Activated T-helper 1 cell treated with anti-CD3 and anti-CD28 coated beads, Interleukin-2, amount 50 U/mL, for 16 hours (primary cell): ENCODE measurements at places on chromosomes 3 and 15.

- DNase-seq = no peak
Observed at GRCh38 chr3:78338405-78338804, 1298.5 kb downstream of the ROBO2 start.

DNA sequence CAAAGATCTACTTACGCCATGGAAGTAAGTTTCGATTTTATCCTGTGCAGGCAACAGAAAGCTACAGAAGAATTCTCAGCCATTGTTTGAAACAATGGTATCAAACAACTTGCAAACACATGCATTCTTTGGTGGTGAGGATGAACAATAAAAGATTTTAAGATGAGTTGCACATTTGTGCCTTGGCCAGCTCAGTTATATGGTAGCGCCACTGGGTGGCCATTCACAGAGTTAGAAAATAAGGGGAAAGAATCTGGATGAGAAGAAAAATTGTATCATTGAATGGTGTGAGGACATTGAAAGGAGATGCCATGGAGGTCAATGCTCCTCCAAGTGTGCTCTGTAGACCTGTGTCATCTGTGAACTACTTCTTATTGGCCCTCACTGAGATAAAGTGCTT, 11.6 kb downstream of the CADPS start:
- no peak for DNase-seq

GRCh38 chr15:74178326-74179100, 5.0 kb downstream of the ISLR start:
- no peak for DNase-seq

- DNase-seq = no peak
Observed at GRCh38 chr3:115898656-115899410, 275.5 kb downstream of the GAP43 start.

- no peak for DNase-seq
Observed at GRCh38 chr3:112349557-112349956, 16.6 kb downstream of the CD200 start.

DNA sequence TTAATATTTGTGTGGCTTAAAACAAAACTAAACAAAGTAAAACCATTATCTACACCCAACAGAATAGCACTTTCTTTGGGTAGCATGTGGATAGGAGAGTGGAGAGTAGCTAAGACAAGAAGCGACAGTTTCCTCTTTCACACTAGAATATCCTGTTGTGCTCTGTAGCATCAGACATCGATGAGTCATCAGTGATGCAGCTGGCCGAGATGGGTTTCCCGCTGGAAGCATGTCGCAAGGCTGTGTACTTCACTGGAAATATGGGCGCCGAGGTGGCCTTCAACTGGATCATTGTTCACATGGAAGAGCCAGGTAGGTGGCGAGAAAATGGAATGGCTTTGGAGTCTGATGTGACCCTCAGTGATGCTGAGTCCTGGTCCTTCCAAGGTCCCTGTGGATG, 108.1 kb downstream of the USP13 start:
- no peak for DNase-seq

GRCh38 chr3:194373028-194373427, 3.5 kb upstream of the LRRC15 start:
- no peak for DNase-seq

DNA sequence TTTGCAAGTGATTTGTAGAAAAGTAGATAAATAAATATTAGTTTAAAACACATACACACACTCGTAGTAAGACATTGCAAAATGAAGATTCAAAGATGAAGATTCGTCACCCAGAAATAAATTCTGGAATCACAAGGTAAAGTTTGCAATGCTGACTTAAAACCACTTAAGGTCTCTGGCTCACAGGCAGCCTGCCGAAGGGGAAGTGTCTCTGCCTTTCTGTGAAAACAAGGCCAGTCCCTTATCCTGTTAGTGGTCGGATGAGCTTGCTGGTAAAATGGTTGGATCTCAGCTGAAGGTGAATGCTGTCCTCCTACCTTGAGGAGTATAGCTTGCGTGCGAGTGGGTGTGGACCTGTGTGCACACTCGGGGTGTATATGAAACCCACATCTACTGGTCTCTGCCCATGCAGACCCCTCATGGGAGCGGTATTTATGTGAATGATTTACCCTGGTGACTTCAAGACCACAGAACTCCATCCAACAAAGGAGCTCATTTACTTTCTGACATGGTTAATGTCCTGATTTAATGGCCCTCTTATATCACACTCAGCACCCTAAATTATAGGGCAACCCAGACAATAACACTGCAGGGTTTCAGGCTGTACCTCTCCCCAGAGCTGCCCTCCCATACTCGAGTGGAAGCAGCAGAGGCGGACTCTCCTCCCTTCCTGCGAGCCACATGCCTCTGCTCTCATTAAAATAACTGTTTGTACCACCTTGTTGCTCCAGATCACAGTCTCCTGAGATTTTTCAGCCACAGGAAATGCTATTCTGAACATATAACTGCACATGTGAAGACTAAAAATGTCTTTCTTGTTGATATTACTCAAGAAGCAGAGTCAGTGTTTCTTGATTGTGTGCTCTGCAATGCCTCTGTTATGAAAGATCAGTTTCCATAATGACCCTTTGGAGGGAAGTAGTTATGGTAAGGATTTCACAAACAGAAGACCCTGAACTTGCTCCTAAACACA, 45.9 kb upstream of the ALDH1A3 start:
- DNase-seq = no peak

- no peak for DNase-seq
Observed at GRCh38 chr3:56590814-56591213, 33.8 kb downstream of the CCDC66 start.

GRCh38 chr3:149575961-149576564, 81.8 kb downstream of the WWTR1 start:
- DNase-seq = no peak

DNA sequence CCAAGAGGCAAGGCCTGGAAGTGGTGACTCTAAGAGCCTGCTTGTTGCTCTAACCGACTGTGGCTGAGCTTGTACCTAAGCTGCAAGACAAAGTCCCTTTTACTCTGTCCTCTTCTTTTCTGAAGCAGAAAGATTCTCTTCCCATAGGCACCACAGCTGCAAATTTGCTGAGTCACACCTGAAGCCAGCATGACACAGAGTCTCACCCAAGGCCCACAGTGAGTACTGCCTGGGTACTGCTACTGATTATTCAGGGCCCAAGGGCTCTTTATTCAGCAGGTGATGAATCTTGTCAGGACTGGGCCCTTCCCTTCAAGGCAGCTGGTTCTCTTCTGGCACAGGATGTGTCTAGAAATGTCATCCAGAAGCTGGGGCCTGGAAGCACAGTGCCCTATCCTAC, 18.9 kb upstream of the TIGIT start:
- DNase-seq = no peak

- DNase-seq = no peak
Observed at GRCh38 chr15:38672273-38672672, 107.7 kb upstream of the RASGRP1 start.

- no peak for DNase-seq
Observed at GRCh38 chr3:16316847-16317560, 52.0 kb downstream of the OXNAD1 start.

DNA sequence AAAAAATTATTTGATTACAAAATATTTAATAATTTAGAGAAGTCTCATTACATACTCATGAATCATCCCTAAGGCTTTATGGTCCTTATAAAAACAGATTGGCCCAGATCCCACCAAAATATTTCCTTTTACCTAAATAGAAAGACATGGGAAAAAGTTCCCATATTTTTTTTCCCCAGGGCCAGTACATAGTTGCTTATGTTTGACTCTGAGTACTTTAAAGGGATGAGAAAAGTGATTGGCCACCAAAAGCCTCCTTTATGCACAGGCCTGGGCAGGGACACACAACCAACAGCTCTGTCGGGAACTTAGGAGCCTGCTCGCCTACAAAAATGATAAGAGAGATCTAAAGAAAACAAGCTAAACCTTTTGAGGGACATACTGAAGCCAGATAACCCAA, 22.3 kb downstream of the KCNAB1 start:
- DNase-seq = no peak

DNA sequence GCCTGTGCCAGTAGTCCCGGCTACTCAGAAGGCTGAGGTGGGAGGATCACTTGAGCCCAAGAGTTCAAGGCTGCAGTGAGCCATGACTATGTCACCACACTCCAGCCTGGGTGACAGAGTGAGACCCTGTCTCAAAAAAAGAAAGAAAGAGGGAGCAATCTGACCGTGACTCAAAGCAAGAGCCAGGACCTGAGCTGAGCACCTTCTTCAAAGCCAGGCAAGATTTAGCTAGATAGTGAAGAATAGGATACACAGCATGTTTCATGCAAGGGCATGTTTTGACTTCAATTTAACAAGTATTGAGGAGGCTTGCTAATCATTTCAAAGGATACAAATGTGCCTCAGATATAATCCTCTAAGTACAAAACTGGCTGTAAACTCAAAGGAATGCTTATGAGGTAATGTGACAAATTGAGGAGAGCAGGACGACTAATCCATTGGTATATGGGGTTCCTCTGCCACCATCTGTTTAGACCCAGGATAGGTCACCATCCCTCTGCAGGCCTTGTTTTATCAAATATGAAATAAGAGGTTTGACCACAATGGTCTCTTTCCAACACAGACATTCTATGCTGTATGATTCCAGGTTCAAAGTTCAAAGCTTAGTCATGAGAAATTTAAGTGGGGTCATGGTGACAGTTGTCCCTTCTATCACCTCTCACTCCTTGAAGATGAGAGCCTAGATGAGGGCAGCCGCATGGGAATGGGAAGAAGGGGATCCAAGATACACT, 33.2 kb downstream of the RAB27A start:
- no peak for DNase-seq

- no peak for DNase-seq
Observed at GRCh38 chr15:25240461-25241021, 198.3 kb downstream of the UBE3A start.

DNA sequence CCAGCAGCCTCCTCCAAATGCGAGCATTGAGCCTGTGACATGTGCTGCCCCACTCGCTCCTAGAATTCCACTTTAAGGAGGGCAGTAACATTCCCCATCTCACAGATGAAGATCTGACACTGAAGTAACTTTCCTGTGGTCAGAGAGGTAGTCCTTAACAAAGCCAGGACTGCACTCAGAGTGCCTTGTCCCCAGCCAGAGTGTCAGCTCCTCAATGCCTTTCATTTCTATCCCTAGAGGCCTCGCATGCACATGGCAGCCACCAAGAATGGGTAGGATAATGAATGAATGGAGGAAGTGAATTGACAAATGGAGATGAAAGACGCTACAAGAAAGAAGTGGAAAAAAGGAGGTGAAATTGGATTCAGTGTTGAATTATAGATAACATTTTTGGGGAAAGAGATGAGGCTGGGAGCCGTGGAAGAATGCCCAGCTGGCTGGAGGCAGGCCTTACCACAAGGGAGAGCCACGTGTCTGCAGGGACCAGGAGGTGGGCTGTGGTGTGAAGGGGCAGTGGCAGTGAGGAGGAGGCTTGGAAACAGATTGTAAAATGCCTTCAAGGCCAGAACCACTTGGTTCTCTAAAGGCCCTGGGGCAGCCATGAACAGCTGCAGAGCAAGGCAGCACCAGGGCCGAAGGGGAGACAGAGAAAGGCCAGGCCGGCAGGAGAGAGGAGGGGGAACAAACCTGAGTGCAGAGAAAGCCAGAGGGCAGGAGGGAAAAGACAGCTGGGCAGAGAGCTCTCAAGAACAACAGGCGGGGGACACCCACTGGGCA, 10.4 kb downstream of the CFAP92 start:
- no peak for DNase-seq

DNA sequence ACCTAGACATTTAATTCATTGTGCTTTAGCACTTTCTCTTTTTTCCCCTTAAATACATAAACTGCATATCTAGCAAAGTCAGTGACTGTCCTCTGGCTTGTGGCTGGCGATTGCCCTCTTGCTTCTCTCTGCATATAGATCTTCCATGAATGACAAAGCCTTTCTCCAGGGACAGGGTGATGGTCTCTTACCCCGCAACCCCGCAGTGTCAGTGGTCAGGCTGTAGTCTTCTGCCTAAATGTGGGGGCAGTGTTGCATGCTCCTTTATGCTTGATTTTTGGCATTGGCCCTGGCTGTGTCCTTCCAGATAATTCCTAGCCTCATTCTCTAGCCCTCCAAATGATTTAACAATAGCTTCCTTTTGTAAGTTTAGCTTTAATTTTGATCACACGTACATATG, 407.8 kb downstream of the GABRB3 start:
- DNase-seq = no peak

DNA sequence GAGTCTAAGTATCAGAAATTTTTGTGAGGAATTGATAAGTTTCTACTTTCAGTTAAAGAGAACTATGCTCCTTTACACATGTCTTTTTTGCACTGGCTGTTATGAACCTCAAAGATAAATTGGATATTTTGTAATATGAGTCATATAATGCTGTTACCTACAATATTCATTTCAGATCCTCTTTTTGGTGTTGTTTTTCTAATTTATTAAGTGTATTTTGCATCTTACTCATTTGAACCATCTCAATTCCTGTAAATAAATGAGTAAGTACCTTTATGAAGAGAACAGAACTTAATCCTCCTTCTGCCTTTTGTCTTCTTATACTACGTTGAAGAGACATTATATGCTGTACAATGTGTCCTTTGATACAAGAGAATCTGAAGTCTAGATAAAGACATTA, 74.4 kb downstream of the ZIC1 start:
- no peak for DNase-seq

DNA sequence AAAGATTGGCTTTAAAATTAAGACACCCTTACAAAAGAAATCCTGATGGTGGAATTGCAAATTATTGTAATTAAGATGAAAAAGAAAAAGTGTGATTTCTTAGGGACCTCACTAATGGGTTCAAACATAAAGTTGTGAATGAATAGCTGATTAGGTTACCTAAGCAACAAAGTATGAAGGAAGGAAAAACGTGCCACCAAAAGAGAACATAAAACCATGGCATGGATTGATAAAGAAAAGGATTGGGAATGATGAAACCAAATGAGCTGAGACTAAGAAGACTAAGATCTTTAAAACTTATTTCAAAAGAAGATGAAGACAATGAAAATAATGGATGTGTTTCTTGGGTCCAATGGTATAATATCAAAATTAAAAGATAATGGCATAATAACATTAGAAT, 32.2 kb upstream of the GUCA1C start:
- no peak for DNase-seq

DNA sequence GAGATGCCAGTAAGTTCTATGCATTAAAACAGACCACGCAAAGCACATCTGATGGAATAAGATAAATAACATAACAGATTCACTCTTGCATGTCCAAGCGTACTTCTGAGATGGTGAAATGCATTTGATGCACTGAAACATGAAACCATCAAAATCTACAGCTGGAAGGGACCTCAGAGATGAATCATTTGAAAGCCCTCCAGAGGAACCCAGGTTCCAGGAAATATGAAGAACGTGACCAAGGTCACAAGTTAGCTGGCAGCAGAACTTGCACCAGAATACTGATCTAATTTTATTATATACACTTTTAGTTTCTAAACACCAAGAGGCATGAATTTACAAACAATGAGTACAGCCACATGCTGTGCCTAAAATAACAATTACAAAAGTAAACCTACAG, 957.1 kb downstream of the FHIT start:
- DNase-seq = no peak

- no peak for DNase-seq
Observed at GRCh38 chr3:77068808-77069207, 28.9 kb downstream of the ROBO2 start.

- no peak for DNase-seq
Observed at GRCh38 chr3:189369636-189370035, 197.9 kb downstream of the TPRG1 start.

GRCh38 chr3:69389520-69390248, 3.8 kb upstream of the FRMD4B start:
- DNase-seq = no peak
